Suppressor macrophage treated with lipopolysaccharide for 1 hour (primary cell): ENCODE measurements at places on chromosomes 6 and 20.

DNA sequence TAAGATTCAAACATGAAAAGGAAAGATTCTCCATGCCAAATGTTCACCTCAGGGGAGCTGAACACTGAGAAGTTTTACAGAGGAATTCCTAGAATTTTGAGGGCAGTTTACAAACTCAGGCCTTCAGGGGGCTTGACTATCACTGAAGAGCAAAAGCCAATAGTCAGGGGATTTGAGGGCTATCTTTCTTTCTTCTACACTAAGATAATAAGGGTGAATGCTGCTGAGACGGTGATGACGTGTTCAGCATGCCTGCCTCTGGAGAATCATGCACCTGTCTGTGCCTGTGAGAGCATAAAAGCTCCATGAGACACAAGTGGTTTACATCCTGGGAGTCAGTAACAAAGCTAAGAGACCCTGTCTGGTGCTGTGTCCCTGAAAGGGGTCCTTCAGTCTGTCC, 1085.6 kb downstream of the KIF16B start:
- DNase-seq = no peak

- DNase-seq = no peak
Observed at GRCh38 chr6:75427329-75427728, 66.3 kb downstream of the FILIP1 start.

GRCh38 chr6:28907394-28907793, 16.4 kb downstream of the TRIM27 start:
- peak; percentile 64 for DNase-seq

DNA sequence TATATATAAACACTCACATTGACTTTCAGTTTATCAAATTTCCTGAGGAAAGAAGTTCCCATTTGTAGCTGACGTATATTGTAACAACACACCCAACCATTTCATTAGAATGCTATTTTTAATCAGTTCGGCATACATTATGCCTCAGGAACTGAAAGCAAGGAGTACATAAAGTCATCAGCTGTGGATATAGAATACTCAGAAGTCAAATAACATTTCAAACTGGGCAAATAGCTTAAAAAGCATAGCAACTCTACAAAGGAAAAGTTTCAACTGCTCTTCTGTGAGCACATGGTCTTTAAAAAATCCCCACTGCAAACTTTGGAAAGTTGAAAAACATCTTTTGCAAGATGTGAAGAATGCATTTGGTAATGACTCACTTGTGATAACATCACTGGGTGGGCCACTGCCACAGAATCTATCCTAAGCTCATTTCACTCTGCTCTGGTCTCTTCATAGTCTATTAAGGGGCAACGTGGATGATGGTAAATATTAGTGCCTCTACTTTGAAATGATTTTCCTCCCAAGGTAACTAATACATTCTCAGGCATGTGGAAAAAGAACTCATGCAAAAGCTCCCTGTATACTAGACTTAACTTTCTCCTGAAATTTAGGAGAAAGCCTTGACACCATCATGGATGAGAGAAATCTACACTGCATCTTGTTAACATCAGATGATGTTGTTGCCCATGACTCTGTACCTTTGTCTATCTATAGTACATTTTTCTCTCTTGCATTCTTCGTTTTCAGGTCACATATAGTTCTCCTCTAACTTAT, 49.2 kb downstream of the FYN start:
- peak; percentile 64 for DNase-seq

- peak; percentile 93 for DNase-seq
Observed at GRCh38 chr6:6395581-6396197, 75.2 kb upstream of the F13A1 start.

DNA sequence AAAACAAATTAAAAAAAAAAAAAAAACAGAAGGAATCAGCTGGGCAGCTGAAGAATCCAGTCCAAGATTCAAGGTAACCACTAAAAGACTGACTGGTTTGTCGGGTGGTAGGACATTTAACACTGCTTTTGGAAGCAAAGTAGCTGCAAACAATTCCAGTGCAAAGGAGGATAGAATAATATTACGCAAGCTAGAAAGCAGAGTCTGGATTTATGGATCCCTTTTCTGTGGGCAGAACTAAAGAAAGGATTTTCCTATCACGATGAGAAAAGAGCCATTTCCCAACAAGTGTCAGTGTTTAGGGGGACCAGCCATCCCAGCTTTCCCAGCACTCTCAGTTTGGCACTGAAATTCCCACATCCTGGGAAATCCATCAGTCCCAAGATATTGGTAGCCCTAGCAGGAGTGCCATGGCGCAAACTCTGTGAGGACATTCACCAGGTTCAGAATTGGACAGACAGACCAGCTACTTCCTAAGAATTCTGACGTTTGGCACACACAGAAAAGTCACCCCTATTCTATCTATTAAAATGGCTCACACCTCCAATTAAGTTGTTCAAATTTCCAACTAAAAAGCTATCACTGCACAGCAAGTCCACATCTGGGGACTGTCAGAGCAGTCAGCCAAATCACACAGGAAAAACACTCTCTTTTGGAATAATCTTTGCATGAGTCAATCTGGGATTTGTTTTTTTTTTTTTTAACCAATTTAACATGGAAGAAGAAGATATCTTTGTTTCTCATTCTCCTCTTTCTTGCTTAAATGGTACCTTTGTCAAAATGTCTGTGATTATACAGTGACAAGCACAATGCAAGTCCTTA, 356.8 kb upstream of the ARID1B start:
- no peak for DNase-seq

DNA sequence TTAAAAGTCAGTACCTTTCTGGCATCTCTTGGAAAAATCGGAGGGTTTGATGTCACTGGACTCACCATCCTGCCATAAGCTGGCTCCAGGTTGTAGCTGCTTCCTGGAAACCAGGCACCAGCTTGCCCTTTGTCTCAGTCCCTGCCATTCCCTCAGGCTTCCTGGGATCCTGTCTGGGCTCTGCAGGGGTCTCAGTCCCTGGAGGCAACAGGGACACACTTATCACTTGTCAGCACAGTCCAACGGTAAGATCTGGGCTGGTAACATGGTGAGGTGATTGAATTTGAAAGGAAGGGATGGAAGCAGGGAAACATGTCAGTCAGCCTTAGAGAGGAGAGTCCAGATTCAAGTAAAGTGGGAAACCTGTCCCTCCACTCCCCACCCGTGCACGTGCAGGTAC, 147.6 kb upstream of the ECI2 start:
- DNase-seq = no peak

- no peak for DNase-seq
Observed at GRCh38 chr6:4567141-4567540, 209.1 kb upstream of the CDYL start.

GRCh38 chr6:153104220-153104619, 26.9 kb downstream of the RGS17 start:
- DNase-seq = no peak

DNA sequence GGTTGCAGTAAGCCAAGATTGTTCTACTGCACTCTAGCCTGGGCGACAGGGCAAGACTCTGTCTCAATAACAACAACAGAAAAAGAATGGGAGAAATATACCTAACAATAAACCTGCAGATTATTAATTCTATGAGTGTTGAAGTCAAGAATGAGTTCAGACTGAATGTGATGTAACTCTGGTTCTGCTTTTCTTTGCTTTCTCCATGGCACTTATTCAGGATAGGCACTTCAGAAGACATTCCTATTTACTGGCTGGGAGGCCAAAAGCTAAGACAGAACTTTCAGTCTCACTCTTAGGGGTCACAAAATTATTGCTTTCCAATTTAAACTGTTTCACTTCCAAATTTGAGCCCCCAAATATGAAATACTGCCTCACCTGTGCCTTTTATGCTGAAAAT, 15.7 kb upstream of the PRIM2 start:
- no peak for DNase-seq

DNA sequence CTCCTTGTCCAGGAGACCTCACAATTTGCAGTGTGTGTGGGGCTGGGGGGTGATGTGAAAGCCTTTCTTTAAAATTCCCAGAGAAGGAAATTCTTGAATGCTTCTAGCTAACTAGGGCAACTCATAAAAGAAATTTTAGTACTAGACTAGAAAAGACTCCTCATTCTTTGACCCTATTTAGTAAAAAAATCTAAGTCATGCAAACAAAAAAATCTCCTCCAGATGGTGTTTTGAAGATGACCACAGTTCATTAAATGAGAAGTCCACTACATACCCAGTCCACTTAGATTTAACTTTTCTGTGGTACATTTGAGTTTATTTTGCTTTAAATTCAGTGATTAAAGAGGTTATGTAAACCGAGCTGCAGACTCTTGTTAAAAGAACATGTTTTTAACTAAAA, 67.5 kb downstream of the NDUFAF5 start:
- DNase-seq = no peak

- DNase-seq = no peak
Observed at GRCh38 chr20:23513164-23513563, 22.2 kb downstream of the CST8 start.

DNA sequence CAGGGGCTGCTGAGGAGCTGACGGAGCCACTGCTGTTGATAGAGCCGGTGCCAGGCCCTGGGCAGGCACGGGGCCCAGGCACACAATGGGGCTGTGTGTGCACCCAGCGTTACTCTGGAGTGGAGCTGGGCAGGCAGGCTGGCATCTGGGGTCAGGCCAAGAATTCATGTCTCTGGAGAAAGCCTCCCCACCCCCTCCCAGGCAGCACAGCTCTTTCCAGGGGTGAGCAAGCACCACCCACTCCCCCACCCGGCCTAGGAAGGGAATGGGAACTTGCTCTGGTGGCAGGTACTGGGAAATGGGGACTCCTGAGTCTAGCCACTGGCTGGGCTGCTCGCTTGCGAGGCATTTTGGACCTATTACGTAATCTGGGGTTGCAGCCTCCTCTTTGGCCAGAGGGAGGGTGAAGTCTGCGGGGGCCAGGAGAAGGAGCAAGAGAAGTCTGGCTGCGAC, 22.7 kb downstream of the TFEB start:
- peak; percentile 43 for DNase-seq

- no peak for DNase-seq
Observed at GRCh38 chr20:24577271-24577909, 108.0 kb downstream of the SYNDIG1 start.

DNA sequence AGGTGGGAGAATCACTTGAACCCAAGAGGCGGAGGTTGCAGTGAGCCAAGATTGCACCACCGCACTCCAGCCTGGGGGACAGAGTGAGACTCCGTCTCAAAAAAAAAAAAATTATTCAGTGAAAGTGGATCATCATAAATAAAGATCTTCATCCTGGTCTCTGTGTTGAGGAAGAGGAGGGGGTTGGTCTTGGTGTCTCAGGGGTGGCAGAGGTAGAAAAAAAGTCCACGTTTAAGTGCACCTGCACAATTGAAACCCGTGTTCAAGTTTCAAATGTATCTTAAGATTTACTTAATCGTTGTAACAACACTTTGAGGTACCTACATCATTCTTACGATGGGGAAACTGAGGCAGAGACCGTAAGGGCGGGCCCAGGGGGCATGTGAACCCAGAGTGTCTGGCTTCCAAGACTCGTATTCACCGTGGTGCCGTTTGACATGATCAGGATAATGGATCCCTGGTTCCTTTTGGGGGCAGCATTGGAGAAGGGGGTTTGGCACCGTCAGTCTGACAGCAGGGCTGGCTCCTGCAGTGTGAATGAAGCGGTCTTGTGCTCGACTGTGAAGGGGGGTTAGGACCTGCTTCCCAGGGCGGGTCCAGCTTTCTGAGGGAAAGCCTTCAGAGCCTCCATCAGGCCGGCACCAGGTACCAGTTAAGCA, 32.9 kb upstream of the ID1 start:
- DNase-seq = no peak

GRCh38 chr6:167846997-167847606, 20.4 kb downstream of the AFDN start:
- no peak for DNase-seq

DNA sequence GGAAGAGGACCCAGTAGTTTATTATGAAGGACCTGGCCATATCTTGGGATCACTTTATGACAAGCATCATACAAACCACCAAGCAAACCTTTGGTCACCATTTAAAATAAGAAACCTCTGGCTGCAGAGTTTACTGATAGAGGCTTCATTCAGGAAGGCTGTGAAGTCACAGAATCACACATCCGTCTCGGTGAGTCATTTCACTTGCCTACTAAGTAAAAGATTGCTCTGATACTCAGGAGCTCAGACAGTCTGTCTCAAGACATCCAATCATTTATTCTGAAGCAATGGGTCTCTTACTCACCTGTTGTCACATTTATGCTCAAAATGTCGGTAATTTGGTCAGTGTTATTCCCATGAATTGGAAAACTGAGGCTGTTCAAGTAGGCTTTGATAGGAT, 33.7 kb downstream of the ADGRF5 start:
- no peak for DNase-seq

- DNase-seq = no peak
Observed at GRCh38 chr20:20969701-20970280, 136.4 kb downstream of the LINC00237 start.

DNA sequence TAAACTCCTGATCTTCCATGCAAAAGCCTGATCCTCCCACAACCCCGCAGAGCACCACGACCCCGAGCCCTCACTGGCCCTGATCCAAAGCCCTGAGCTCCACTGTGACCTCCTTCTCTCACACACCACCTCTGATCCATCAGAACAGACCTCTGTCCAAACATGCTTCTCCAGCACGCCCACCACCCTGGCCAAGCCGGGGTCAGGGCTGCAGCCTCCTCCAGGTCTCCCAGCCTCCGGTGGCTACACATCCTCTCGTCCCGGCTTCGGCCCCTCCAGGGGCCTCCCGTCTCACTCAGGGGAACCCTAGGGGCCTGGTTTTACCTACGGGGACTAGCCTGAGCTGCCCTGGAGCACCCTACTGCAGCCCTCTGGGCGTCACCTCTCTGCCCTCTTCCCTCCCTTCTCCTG, 49.1 kb downstream of the FOXF2 start:
- DNase-seq = no peak

DNA sequence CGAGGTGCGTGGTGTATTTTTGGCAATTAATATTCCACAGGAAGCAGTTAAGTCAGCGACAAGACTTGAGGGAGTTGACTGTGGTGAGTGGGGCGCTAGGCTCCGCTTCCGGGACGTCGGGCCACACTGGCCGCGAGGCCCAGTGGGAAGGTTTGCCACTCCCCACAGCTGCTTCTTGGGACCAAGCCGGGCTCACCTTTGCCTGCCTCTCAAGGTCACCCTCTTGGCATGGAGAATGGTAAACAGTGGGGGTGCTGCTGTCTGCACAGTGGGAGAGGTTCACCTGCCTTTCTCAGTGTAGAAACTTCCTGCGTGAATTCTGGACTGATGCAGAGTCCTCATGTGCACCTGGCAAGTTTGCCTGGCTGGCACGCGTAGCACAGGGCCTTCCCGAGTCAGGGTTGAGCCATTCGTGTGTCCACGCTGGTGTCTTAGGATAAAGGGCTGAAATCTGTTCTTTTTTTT, 6.4 kb downstream of the OSBPL2 start:
- no peak for DNase-seq

- DNase-seq = no peak
Observed at GRCh38 chr6:134722200-134722870, 227.6 kb downstream of the ALDH8A1 start.

GRCh38 chr6:37293426-37293825, 35.5 kb upstream of the TMEM217 start:
- no peak for DNase-seq

GRCh38 chr20:57748601-57749130, 38.9 kb upstream of the PMEPA1 start:
- DNase-seq = peak; percentile 99

- DNase-seq = no peak
Observed at GRCh38 chr6:23277521-23278179, 708.3 kb downstream of the HDGFL1 start.

- DNase-seq = peak; percentile 73
Observed at GRCh38 chr20:33291830-33292355, 8.9 kb downstream of the BPIFB1 start.

- DNase-seq = no peak
Observed at GRCh38 chr6:98686008-98686601, 148.3 kb upstream of the POU3F2 start.
